ENCODE measurements at places on chromosomes 7 and 10.

DNA sequence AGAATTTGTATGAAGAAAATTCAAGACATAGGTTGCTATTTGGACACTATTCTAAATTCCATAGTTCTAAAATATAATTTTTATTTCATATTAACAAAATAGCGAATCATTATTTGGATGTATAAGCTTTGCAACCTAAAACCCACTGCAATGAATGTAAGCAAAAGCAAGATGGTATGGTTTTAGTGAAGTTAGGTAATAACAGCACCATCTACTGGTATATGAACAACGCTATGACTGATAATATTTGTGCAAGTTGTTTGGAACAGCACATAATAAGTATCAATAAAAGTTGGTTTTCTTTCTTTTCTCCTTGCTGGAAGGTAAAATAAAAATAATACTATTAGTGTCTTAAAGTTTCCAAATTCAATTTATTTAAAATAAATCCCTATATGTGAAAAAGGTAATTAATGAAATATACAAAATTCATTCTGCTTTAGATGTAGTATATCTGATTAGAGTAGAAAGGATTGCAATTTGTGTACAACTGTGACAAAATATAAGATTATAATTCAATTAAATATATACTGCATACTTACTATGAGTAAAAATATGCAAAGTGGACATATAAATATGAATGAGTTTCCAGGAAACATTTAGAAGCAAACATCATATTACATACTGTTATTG, 79.0 kb upstream of the LSM8 start:
- no peak for DNase-seq

DNA sequence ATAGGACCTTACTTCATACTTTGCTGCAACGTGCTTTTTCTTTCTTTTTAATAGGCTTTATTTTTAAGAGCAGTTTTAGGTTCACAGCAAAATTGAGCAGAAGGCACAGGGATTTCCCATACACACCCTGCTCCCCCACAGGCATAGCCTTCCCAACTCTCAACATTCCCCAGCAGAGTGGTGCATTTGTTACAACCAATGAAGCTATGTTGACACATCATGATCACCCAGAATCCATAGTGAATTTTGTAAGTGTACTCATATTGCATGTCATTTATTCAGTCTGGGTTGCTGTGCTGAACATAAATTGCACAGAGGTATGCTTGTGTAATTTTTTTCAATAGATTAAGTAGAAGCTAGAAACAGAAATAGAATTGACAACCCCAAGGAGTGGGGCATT, 327.3 kb downstream of the INHBA start:
- no peak for DNase-seq

DNA sequence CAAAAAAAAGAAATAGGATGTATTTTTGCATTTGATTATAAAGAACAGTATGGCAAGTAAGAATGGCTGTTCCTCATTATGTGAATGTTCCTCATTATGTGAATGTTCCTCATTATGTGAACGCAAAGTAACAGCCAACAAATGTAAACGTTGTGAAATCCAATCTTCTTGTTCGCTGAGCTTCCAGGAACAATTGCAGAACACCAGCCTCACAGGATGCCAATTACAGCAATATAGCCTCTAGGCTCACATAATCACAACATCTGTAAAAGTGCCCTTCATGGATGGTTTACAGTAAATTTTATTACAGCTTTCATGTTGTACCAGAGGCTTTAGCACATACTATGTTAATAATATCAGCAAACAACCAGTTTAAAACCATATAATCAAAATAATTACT, 71.6 kb downstream of the THSD7A start:
- no peak for DNase-seq

GRCh38 chr7:73612598-73613269, 11.6 kb downstream of the MLXIPL start:
- DNase-seq = no peak

- no peak for DNase-seq
Measured at GRCh38 chr10:61000769-61001730, 57.1 kb upstream of the RHOBTB1 start.

DNA sequence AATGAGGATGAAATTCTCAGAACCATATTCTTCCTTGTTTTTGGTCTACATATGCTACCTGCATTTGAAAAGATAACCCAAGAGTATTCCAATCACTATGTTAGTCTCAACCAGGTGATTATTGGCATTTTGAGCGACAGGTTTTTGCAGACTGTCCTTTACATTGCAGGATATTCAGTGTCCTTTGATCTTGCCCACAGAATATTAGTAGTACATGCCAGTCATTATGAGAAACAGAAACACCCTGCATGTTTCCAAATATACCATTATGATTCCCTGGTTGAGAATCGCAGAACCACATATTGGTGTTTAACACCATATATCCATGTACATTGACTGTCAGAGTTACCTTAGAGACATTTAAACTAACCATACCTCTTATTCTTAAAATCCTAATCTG, 30.6 kb downstream of the TMEM243 start:
- DNase-seq = no peak

- no peak for DNase-seq
Measured at GRCh38 chr7:157017149-157017548, 6.7 kb upstream of the MNX1 start.

GRCh38 chr10:11448190-11448544, 163.3 kb downstream of the USP6NL start:
- no peak for DNase-seq

DNA sequence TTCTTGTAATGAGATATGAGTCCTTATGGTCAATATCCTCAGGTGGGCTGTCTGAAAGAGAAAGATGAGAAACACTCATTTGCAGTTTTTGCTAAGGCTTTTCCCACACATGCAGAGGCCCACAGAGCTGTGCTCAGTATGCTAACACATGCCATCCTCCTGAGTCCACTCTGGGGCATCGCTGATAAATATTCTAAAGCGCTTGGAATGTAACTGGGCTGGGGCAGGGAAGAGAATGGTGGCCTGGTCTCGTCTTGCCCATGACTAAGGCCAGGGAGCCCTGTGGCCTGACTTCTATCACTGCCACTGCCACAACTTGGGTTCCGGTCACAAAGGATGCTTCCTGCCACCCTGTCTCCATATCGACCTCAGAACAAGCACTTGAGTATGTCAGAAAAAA, 199.7 kb upstream of the FRMD4A start:
- DNase-seq = no peak

DNA sequence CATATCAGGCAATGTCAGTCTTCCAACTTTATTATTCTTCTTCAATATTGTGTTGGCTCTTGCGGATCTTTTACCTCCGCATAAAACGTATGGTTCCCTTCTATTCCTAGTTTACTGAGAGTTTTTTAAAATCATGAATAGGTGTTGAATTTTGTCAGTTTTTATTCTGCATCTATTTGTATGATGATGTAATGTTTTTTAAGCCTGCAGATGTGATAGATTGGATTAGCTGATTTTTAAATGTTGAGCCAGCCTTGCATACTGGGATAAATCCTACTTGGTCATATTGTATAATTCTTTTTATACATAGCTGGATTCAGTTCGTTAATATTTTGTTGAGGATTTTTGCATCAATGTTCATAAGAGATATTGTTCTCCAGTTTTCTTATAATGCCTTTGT, 9.2 kb upstream of the OR2F1 start:
- DNase-seq = no peak

DNA sequence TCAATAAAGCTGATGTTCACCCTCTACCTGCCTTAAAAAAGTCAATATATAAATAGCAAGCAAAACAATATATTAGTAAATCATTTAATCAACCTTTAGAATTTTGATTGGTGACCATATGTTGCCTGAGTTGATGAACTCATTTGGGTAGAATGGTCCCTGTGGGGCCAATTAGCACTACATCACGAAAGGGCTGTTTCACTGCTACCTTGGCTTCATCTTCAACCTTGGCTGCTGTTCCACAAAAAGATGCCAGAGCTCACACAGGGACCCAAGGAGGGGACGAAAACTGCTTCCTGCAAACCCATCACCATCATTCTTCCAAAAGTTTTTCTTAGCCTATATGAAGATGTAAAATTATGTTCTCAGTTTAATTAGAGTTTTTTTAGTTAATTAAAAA, 35.4 kb upstream of the HBP1 start:
- no peak for DNase-seq

- no peak for DNase-seq
Measured at GRCh38 chr7:103048833-103049232, 25.8 kb downstream of the FBXL13 start.

DNA sequence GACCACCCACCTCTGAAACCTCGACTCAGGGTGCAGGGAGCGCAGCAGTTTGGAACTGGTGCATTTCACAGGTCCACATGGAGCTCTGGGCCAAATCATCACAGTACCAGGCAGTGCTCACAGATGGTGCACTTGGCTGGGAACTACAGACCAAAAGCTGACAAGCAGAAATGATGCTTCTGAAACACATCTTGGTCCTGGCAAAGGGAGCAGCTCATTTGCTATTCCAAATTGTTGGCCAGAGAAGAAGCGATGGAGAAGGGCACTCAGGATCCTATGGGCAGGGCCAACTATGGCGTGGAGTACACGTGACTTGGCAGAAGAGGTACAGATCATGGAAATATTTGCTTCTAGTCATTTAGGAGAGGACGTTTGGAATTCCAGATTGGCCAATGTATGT, 383.9 kb downstream of the CALN1 start:
- DNase-seq = no peak

- DNase-seq = no peak
Measured at GRCh38 chr10:48625826-48626134, 20.9 kb upstream of the ARHGAP22 start.

- no peak for DNase-seq
Measured at GRCh38 chr10:7856678-7857077, 38.4 kb downstream of the TAF3 start.

GRCh38 chr10:7417807-7418206, 7.0 kb upstream of the SFMBT2 start:
- DNase-seq = no peak

DNA sequence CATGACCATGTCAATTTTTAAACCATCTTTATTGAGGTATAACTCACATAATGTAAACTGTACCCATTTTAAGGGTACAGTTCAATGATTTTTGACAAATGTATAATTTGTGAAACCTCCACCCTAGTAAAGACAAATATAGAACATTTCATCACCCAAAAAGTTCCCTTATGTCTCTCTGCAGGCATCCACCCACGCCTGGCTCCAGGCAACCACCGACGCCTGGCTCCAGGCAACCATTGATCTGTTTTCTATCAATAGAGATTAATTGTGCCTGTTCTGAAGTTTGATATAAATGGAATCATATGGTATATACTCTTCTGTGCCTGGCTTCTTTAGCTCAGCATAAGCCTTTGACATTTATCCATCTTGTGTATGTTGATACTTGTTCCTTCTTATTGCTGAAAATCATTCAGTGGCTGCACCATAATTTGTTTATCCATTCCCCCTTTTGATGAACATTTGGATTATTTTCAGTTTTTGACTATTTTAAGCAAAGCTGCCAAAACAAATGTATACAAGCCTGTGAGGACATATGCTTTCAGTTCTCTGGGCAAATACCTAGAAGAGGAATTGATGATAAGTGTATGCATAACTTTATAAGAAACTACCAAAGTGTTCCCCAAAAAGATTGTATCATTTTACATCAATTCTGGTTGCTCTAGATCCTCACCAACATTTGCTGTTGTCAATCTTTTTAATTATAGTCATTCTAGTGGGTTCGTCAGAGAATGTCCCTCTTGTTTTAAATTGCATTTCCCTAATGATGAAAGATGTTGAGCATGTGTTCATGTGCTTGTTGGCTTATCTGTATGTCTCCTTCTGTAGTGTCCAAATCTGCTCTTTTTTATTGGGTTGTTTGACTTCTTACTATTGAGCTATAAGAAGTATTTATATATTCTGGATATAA, 55.7 kb upstream of the HECTD2 start:
- no peak for DNase-seq

DNA sequence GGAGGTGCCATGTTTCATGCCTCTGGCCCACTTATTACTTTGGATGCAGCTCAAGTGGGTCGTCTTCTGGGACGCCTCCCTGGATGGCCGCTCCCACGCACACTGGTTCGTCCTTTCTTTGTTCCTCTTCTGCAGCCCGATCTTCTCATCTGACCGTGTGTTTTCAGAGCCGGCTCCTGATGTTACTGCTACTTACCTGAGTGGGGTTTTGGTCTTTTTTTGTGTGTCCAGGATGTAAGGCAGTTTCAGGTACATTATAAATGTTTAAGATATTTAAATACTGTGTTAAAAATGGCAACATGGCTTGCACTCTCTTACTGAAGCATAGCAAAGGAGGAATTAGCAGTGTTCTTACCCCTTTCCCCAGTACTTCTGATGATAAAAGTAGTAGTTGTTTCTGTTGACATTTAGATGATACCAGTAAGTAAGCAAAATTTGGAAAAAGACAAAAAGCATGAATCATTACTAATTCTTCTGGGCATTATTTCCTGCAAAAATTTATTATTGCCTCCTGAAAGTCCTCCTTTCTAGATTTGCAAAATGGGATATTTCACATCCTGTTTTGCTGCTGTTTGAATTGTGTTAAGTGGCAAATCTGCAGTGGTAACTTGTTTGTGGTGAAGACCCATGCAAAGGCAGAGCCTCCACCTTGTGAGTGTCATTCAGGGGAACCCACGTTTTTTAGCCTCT, 59.4 kb downstream of the SHH start:
- DNase-seq = no peak

DNA sequence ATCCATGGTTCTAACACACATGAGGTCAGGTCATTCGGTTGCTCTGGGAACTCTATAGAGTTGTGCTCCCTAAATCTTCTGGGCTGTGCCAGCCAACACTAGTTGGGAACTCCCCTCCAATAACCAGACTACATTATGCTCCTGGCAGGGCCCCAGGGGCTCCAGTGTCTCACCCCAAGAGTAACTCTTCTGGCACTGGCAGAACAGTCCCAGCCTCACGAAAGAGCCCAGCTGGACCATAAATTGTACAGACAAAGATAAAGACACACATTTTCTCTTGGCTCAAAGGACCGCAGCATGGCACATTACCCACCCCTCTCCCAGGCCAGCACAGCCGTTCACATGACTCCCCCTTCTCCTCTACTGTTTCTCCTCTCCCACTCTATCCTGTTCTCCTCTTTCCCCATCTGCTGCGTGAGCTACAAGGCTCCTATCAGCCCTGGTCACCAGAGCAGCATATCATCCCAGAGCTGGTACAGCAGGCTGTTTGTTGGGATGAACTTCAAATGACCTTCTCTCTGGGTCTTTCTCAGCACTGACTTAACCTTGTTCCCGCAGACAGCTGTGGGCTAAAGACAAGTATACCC, 230.6 kb downstream of the PLXNA4 start:
- no peak for DNase-seq

- peak; percentile 44 for DNase-seq
Measured at GRCh38 chr10:118471863-118472262, 123.6 kb downstream of the PRLHR start.

GRCh38 chr7:68684246-68684839, 913.9 kb upstream of the AUTS2 start:
- no peak for DNase-seq
